Stimulated activated CD8-positive, alpha-beta memory T cell treated with anti-CD3 and anti-CD28 coated beads, Interleukin-15, amount 100 ng/mL, for 1 hour (primary cell): ENCODE measurements at places on chromosomes 2 and 18.

DNA sequence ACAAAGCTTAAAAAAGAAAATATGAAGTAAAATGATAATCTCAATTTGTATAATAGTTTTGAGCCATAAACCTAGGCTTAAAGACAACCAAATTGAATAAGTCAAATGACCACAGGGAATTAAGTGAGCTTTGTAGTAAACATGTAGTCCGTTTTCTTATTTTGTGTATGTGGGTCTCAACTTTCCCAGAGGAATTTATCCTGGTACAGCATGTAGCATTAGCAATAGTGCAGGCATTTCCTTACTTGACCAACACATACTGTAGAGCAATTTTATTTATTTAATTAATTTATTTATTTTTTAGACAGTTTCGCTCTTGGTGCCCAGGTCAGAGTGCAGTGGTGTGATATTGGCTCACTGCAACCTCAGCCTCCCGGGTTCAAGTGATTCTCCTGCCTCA lies 37.5 kb upstream of the MTCL1 start:
- no peak for DNase-seq

GRCh38 chr2:208529796-208530195 lies 123.2 kb downstream of the PTH2R start:
- DNase-seq, result no peak

DNA sequence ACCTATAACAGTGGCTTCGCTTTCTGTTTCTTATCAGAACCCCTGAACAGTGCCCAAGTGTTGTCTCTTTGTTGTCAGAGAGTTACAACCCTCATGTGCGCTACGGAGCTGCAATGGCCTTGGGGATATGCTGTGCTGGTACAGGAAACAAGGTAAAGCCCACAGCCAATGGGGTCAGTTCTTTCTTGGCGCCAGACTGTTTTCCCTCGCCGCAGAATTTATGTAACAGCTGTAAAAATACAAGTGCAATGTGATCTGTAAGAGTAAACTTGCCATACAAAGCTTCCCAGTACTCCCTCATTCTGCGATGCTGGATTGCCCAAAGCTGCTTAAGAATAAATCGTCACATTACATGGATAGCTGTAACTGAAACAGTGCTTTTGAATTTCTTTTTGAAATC lies 13.9 kb upstream of the HTR2B start:
- no peak for DNase-seq

DNA sequence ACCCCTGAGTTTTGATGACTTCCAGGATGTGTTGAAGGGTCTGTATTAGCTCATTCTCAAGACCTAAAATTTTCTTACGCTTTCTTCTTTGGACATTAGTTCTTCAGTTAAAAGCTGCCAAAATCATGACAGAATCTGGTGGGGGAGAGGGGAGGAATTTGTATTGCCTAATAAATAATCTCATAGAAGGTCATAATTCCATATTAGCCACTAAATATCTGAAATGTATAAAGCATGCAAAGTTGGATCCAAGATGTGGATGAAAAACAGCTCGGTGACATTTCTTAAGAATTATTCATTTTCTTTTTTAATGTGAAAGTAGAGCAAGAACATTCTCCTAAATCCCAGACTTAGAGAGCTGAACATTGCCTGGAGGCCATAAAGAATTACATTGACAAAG lies 120.1 kb downstream of the MMADHC start:
- DNase-seq, result no peak

DNA sequence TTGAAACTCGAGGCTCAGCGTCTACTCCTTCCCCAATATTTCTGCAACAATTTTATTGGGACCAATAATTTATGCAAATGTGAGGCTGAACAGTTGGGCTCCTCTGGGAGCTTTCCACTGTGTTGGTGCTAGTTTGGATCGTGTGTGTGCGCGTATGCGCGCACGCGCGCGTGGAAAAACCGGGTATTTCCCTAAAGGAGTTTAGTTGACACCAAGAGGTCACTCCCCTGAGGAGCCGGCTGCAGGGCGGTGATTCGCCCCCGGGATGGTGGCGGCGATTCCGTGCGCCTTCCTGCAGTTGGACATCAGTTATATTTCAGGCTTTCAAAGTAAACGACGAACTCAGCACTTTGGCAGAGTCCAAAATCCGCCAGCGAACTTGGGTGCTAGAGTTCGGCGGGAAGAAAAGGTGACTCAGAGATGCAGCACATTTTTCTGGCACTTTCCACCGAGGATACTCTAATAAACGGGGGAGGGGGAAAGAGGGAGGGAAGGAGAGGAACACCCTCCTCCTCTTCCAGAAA lies 186.5 kb upstream of the FANCL start:
- DNase-seq, result no peak

- DNase-seq, result no peak
Measured at GRCh38 chr2:43345872-43346271, 119.5 kb upstream of the ZFP36L2 start.

- DNase-seq, result no peak
Measured at GRCh38 chr18:28136071-28136470, 40.9 kb downstream of the CDH2 start.

- no peak for DNase-seq
Measured at GRCh38 chr2:239710953-239711861, 310.4 kb upstream of the HDAC4 start.
